Endodermal cell (in vitro differentiated cells): ENCODE measurements at places on chromosomes 7 and 10.

- peak; percentile 50 for DNase-seq
These were observed 77.1 kb downstream of the ITGB8 start for GRCh38 chr7:20407585-20408466.

DNA sequence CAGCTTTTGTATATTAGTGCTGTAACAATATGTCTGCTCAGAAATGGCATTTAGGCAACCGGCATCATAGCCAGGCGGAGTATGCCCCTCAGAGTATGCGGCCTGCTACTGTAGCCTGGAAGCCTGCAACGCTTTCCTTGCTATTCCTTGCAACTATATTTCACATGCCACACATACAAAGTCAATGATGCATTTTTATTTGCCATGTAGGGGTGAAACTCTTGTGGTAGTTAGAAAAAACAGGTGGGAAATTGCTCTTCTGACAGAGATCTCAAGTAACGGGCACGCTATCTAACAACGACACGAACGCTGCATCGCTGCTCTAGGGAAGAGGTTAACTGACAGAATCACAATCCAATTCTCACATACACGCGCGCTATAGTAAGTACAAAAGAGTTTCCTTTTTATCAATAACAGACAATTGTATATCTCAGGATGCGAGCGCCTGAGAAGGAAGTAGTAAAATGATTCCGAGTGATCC, 5.9 kb downstream of the EBF3 start:
- DNase-seq = peak; percentile 57

- no peak for DNase-seq
These were observed 442.9 kb downstream of the AUTS2 start for GRCh38 chr7:70040970-70041766.

- no peak for DNase-seq
These were observed 41.2 kb upstream of the UBE3C start for GRCh38 chr7:157097569-157097968.

- no peak for DNase-seq
These were observed 160.1 kb upstream of the TNS3 start for GRCh38 chr7:47741984-47742383.

DNA sequence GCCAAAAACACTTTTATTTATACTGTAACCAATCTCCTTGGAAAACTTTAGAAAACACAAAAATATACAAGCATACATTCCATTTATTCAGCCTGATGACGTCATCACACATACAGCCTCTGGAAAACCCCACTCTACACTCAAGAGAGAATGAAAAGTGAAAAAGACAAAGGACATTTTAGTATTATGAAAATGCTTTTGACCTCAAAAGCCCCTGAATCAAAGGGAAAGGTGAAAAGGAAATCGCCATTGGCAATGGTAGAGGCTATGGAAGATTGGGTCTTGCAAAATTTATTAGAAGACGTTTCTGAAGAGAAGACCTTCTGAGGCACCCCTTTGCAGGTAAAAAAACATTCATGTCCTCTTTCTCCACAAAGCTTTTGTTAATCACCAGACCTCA, 82.9 kb upstream of the STRIP2 start:
- DNase-seq = no peak
